CD4-positive, alpha-beta T cell treated with Interleukin-17A for 1 hour (primary cell): ENCODE measurements at places on chromosomes 6 and 20.

GRCh38 chr6:161181121-161181520 is 92.7 kb downstream of the AGPAT4 start:
- DNase-seq = no peak

DNA sequence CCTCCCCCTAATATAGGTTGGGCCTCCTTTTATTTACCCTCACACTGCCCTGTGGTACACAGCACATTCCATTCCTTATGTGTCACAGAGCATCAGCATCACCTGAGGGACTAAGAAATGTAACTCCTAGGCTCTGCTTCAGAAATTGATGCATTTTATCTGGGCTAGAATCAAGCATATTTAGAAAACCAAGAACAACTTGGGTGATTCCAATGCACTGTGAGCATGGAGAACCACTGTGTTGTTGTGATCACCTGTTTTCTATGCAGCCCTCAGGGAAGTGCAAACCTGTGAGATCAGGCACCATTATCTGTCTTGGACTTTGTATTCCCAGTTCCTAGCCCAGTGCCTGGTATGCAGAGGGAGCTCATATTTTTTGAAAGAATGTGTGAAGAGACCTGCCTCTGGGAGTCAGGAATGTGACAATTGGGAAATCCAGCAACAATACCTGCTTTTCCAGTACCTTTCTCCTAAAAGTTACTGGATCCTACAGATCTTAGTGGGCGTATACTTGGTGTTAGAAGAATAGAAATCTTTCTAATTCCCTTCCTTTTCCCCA is 7.0 kb downstream of the KAT14 start:
- DNase-seq = no peak

DNA sequence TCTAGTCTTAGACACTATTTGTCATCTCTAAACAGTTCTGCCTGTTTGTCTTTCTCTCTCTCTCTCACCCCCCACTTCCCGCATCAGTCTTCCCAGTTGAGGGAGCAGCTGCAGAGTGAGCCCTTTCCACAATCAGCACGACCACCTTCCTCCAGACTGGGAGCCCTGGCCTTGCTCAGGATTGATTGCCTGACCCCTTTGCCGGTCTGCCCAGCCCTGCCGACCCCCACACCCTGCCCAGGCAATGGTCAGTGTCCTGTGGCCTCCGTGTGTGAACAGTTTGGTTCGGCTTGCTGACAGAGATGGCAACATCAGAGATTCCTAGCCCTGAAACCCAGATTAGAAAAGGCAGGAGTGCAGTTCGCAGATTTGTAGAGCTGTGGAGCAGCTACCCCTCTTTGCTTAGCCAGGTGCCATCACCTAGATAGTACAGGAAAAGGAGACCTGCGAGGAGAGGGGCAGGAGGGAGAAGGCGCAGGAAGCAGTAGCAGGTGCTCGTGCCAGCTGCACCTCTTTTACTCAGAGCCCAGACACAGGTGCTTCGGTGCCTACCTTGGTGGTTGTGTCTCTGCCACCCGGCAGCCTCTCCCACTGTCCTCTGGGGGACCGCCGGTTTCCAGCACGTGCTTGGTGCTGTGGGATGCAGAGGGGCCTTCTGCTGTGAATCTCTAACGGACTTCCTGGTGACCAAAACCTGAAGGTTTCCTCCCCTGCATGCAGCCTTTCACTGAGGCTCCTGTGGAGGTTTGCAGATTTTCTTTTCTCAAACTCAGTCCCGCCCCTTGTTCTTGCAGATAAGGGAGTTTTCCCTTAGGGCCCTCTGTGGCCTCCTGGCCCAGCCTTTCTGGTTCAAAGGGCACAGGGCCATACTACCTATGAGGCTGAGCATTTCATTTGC is 92.4 kb downstream of the SCML4 start:
- peak; percentile 42 for DNase-seq

DNA sequence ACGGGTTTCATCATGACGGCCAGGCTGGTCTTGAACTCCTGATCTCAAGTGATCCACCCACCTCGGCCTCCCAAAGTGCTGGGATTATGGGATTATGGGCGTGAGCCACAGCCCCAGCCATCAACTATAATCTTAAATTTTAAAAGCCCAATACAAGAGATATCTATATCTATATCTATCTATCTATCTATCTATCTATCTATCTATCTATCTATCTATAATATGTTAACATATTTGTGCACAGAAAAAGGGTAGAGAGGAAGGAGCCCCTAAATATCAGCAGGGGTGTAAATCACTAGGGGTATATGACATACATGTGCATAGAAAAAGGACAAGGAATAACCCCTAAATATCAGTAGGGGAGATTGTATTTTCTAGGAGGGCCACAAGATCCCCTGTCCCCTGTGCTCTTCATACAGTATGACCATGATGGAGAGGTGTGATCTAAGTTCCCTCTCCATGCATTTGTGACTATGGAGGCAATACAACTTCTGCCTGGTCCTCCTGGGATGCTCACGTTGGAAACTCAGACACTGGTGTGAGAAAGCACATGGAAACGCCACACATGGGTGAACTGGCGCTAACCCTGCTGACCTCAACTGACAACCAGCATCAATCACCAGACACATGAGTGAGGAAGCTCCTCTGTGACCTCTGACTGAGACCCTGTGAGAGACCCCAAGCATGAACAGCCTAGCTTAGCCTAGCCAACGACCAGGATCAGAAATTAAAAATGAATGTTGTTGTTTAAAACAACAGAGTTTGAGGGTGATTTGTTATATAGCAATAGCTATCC is 1.2 kb upstream of the SPATS1 start:
- no peak for DNase-seq

DNA sequence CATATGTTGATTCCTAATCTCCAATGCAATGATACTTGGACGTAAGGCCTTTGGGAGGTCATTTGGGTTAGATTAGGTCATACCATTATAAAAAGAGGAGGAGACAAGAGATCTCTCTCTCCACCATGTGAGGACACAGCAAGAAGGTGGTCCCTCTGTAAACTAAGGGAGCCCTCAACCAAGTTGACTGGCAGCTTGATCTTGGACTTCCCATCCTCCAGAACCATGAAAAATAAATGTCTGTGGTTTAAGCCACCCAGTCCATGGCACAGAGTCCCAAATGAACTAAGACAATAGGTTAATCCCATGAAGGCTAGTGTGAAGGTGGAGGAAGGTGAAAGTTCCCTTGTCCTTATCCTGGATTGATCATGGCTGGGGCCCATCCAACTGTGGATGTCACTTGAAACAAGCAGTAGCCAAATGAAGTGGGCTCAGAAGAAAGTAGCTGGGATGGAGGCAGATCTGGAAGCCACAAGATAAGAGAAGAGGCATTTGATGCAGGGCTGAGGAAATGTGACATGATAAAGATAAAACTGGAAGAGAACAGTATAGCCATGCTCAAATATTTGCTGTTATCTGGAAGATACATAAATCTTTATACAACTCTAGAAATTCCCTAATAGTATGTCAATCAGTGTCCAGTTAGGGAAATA is 99.9 kb downstream of the BANF2 start:
- DNase-seq = no peak

DNA sequence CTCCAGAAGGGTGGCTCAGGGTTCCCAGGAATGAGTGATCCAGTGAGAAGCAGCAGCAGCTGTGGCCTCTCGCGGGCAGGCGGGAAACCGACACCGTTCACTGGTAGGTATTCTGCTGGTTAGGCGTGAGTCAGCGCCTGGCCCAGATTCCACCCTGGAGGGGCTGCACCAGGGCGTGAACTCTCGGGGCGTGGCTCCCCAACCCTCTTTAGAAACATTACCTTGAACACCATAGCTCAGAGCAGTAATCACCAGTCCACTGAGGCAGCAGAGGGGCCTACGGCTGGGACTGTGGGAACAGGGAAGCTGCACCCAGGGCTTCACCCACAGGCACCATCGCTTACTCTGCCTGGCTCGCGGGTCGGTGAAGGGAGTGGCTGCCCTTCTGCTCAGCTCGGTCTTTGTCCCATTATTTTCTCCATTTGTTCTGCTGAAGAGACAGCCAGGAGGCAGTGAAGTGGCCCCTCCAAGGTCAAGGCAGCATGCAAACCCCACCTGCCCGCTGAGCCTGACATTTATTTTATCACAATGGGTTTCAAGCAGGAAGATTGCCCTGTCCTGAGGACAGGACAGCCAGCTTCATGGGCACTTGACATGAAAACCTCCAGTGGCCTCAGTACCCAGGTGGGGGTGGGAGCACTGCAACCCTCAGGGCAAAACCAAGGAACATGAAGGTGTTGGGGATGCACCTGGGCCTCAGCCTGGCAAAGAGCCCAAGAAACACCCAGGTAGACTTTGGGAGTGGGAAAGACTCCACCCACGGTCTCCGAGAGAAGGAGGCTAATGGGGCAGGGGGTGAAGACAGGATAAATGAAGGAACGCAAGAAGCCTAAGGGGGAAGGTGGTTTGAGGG is 51.0 kb upstream of the CD93 start:
- no peak for DNase-seq

GRCh38 chr20:25032478-25033264 is 25.3 kb downstream of the ACSS1 start:
- no peak for DNase-seq

GRCh38 chr6:127566651-127567050 is 10.3 kb upstream of the C6orf58 start:
- no peak for DNase-seq

- DNase-seq = no peak
These were observed 46.1 kb upstream of the PBOV1 start for GRCh38 chr6:138264372-138264880.

DNA sequence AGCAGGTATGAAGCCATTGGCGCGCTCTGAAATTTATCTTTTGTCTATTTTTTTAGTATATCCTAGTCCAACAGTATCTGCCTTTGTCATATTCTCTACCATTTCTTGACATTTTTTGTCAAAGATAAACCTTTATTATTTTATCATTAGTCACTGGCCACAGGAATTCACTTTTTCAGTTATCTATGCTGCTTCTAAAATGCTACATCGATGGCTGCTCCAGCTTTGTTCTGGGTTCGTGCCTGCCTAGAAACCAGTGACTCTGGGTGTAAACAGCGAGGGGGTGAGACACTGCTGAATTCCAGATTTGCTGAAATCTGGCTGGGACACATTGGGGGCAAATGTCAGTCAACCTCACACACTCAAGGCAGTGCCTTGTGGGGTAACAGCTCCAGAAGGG is 193.4 kb downstream of the CDC5L start:
- DNase-seq = no peak

GRCh38 chr6:139150920-139151319 is 16.0 kb downstream of the HECA start:
- no peak for DNase-seq

DNA sequence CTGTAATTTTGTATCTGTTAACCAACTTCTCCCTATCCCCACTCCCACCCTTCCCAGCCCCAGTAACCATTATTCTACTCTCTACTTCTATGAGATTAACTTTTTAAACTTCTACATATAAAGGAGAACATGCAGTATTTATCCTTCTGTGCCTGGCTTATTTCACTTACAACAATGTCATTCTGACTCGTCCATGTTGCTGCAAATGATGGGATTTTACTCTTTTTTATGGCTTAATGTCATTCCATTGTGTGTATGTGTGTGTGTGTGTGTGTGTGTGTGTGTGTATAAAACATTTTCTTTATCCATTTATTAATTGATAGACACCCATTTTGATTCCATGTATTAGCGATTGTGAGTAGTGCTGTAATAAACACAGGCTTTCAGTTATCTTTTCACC is 76.1 kb downstream of the COL19A1 start:
- no peak for DNase-seq

GRCh38 chr6:141103246-141103645 is 1029.5 kb upstream of the GJE1 start:
- DNase-seq = no peak

DNA sequence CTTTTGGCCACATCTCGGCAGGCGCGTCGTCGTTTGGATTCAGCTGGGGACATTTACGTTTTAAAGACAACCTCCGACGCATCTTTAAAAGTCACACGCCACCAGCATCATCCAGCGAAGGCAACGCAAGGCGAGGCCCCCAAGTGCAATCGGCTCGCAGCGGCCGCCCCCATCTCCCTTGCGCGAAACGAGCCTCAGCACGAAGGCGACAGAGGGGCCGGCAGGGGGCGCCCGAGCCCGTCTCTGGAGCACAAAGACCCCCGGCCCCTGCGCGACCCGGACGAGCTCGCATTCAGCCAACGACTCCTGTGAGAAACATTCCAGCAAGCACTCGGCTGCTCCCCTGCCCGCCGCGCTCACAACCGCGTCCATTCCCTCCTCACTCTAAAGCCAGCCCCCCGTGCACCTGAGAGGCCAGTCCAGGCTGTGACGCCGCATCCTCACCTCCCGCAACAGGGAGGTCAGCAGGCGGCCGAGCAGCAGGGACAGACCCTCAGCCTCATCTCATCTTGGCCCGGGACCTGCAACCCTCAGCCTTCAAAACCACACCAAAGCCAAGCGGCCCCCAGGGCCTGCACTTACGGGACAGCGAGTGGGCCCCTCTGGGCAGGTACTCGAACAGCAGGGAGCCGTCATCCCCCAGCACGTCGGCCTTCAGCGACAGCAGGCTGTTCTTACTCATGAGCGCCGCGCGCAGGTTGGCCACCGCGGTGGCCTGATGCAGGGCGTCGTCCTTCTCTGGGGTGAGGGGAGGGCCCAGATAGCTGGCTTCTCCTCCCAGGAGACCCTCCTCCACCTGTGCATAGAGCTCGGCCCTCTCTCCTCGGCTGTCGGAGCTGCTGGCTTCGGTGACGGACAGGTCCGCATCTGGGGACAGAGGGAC is 35.8 kb downstream of the SLC2A4RG start:
- DNase-seq = peak; percentile 24

DNA sequence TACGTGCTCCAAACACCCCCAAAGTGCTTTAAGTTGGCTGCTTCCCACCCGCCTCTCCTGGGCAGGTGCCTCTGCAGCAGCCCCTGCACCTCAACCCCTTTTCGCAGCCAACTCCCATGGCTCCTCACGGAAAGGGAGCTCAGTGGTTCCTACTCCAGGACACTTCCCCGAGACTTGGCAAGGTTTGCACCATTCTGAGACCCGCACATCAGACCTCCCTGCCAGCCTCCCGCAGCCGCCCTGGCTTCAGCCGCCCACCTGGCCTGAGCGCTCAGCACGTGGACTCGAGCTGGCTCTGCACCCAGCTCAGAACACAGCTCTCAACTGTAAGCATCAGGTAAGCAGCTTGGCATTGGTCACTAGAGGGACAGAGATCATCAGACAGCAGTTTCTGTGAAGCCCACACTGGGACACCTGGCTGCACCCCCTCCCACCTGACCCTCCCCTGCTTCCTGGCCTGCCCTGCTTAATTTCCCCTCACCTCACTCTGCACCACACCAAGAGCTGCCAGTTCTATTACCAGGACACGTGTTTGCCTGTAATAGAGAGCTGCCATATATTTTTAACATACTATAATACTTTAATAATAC is 28.5 kb downstream of the GMDS start:
- no peak for DNase-seq

GRCh38 chr20:49747707-49748524 is 34.2 kb upstream of the B4GALT5 start:
- no peak for DNase-seq

DNA sequence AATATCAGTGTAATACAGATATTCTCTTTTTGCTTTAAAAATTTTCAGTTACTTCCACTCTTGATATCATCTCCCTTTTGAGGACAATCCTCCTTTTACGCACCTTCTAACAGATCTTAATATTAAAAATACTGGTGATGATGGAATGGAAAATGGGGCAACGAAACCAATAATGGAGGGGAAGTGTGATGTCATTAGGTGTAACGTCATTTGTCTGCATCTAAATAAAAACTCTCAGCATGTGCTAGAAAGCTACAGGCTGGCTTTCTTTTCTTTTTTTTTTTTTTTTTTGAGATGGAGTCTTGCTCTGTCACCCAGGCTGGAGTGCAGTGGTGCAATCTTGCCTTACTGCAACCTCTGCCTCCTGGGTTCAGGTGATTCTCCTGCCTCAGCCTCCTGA is 66.5 kb downstream of the IYD start:
- DNase-seq = no peak

GRCh38 chr20:61730631-61731362 is 334.9 kb downstream of the TAF4 start:
- no peak for DNase-seq

GRCh38 chr20:45890077-45890984 is 677 bp downstream of the NEURL2 start:
- peak; percentile 52 for DNase-seq
